Brain pericyte (primary cell): ENCODE measurements at places on chromosomes 3 and 15.

DNA sequence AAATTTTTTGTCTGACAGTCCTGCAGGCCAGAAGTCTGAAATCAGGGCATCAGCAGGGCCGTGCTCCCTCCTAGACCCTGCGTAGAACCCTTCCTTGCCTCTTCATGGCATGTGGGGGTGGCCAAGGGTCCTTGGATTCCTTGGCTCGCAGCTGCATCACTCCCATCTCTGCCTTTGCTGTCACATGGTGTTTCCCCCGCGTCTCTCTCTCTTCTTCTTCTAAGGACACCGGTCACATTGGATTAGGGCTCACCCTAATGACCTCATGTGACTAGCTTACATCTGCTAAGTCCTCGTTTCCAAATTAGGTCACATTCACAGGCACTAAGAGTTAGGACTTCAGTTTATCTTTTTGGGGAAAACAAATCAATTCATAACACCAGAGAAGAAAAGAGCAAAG lies 12.0 kb downstream of the SLCO3A1 start:
- DNase-seq: no peak

DNA sequence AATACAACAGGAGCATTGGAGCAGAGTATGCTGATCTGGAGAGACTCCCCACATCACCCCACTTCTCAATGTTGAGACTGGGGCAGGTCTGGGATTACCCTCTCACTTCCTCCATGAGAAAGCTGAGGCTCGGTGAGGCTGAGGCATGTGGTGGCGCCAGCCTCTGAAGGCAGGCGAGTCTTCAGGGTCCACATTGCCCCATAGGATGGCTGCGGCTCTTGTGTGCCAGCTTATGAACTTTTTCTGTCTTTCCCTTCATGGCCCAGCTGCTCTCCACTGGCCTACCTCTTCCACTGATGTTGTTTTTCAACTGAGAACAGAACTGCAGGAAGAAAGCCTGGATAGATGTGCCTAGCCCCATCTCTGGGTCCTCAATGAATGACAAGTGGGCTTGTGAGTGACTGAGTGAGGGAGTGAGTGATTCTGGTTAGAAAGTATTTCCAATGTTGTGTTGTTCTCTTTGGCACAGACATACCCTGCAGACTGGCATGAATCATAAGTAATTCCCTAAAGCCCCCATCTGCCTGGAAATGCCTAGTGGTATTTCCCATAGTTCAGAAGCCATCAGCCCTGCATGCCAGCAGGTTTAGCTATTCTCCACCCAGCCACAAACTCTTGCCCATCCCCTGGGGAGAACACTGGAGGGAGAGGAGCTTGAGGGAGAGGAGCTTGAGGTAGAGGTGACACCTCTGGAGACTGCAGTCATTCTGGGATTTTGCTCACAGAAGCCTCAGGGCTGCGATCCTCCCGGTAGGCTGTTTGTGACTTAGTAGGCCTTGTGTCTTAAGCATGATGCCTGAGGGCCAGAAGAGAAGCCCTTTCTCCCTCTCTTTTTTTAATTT lies 56.9 kb downstream of the AMOTL2 start:
- no peak for DNase-seq

- no peak for DNase-seq
These were observed 20.4 kb downstream of the BHLHE40 start for GRCh38 chr3:4999531-5000184.

DNA sequence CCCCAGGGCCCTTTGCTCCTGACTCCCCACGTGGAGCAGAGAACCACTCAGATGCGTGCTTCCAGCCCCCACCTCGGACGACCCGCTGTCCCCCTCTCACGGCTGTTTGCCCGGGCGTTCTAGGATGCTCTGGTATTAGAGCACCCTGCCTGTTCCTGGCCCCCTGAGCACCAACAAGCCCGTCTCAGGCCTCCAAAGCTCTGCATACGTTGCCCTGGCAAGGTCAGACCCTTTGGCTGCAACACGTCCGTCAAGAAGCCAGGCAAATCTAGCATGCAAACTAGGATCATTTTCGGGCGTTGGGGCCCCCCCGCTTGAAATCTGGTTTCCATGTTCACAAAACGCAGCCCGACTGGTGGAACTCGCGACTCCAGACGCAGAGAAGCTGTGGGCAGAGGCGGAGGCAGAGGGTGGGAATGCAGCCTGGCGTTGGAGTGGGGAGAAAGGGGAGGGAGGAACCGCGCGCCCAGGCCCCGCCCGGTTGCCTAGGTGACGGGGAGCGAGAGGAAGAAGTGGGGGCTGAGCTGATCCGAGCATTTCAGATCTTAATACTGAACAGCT lies 86.2 kb upstream of the PIAS1 start:
- DNase-seq: no peak

DNA sequence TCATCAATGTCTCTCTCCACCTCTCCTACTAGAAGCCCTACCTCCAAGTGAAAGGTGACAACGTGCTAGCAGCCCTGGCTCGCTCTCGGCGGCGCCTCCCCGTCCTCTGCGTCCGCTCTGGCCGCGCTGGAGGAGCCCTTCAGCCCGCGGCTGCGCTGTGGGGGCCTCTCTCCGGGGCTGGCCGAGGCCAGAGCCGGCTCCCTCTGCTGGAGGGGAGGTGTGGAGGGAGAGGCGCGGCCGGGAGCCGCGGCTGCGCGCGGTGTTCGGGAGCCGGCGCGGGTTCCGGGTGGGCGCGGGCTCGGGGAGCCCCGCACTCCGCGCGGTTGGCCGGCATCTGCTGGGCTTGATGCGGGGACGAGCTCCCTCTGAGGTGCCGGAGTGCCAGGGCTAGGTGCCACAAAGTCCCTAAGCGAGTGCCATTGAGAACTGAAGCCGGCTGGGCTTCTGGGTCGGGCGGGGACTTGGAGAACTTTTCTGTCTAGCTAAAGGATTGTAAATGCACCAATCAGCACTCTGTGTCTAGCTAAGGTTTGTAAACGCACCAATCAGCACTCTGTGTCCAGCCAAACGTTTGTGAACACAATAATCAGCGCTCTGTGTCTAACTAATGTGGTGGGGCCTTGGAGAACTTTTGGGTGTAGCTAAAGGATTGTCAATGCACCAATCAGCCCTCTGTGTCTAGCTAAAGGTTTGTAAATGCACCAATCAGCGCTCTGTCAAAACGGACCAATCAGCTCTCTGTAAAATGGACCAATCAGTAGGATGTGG lies 84.8 kb upstream of the ARRDC4 start:
- no peak for DNase-seq

DNA sequence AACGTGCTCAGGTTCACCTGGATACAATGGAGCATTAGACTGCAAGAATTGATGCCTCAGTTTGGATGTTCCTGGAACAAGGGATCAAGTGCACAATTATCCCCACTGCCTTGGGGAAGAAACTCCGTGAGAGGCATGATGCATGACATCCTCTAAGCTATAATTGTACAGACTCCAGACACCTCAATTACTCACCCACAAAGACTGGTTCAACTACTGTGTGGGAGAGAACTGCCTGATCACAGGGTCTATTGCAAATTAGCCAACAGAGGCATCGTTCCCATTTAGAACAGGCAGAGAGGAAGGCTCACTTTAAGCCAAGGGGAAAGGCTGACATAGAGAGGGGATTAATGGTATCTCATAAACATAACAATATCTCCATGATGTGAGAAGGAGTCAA lies 43.5 kb downstream of the ARRDC4 start:
- no peak for DNase-seq

DNA sequence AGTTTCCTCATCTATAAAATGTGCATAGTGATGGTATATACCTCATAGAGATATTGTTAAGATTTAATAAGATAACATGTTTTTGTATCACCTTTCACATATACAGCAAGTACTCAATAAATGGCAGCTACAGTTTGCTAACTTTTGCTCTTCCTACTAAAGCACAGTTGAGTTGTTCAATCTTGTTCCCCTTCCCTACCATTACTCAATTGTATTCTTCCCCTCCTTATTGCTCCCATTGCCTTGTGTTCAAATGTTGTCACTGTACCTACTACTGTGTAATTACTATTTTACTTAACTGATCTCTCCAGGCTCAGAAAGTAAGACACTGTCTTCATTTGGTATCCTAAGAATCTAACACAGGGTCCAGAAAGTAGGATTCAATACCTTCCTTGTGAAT lies 5.5 kb downstream of the CD47 start:
- no peak for DNase-seq

DNA sequence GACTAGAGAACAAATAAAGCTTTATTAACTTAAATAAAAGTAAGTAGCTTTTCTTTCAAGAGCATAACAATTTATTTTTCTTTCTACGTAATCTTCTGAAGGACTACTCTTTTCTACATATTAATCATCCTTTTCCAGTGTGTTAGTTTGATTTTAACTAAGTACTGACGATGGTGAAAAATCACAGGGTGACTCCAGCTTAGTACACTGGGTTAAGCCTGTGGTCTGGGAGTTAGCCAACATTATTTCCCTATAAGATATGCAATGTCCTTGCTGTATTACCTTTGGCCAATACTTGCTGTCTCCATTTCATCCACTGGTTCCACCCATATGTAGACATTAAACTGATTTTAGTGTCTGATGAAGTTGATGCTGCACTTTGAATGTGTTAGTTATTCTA lies 508.6 kb upstream of the SUCLG2 start:
- DNase-seq: no peak

GRCh38 chr3:32381922-32382321 lies 9.7 kb upstream of the CMTM7 start:
- no peak for DNase-seq

DNA sequence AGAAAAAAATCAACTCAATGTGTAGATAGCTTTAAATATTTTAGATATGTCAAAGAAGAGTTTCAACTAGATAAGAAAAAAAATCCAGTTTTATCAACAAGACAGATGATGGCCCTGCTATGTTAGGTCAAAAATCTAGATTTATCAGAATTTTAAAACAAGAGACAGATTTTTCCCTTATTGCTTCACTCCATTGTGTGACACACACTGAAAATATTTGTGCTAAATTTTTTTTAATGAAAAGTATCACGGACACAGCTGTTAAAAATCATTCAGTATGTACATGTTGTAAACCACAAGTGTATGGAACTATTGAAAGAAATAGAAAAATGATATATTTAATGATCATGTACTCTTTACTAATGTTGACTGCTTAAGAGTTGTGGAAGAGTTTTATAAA lies 43.6 kb downstream of the FOXB1 start:
- DNase-seq: no peak

DNA sequence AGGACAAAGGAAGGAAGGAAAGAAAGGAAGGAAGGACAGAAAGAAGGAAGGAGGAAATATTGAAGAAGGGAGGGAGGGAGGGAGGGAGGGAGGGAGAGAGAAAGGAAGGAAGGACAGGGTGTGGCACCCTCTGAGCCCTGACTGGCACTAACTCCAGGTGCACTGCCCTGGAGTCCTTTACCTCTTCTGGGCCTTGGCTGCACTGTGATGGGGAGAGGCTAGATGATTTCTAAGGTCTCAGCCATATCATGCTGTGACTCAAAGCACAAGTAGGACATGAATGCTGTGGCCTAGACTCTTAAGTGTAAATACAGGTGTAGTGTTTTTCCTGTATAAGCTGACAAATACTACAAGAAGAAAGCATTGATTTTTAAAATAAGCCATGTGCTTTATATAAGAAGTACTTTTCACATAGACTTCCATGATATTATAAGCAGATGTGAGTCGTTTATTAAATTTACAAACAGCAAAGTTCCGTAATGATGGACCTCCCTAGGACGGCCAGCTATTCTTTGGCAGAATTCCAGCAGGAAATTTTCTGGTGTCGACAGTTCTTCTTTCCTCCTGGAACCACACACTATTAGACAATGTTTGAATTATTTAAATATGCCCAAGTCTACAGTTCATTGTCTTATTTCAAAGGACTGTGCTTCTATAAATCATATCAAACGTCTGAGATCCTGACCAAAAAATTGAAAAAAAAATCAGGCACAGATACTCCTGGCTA lies 213.8 kb upstream of the C2CD4B start:
- no peak for DNase-seq

- no peak for DNase-seq
These were observed 28.5 kb upstream of the SLC6A6 start for GRCh38 chr3:14373753-14374376.

GRCh38 chr3:157074981-157075380 lies 85.0 kb downstream of the CCNL1 start:
- DNase-seq: no peak
